RWPE1 (cell line): ENCODE measurements at places on chromosomes 11 and 22.

DNA sequence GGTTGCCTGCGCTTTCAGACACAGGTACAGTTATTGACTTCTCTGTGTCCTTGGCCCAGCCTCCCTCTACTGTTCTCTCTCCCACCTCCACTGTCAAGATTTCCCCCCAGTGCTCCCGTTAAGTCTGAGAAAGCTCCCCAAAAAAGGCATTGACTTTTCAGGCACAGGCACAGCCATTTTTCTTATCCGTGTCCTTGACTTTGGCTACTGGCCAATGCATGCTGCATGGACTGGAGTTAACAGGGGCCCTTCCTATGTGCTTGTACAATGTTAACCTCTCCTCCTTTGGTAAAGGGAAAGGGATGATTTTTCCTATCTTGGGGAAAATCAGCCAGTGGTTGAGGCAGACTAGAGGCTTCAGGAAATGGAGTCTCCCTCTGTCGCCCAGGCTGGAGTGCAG lies 4.3 kb downstream of the APOL5 start:
- DNase-seq, result no peak

DNA sequence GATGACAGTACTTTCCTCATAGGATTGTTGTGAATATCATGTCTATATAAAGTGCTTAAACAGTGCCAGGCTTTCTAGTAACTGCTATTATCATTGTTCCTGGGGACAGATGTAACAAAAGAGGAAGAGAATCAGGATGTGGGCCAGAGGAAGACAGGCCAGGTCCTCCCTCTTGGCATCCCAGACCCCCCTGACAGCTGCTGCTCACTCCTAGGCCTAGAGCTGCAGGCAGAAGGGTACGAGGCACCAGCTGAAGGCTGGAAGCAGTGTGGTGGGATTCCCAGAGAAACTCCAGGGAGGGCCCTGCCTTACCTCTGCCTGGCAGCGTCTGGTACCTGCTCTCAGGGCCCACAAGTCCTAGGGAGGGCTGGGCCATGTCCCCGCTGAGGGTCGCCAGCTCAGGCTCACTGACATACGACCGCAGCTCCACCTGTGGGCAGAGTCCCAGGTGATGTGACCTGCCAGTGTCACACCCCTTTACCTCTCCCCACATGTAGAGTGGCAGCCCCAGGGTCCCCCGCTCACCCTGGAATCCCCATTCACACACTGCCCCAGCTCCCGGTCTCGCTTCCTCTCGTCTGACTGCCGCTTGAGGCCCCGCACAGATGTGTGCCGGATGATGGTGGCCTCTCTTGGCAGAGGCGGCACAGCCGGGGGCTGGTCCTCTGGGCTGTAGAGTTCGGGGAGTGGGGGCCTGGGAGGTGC lies 52.2 kb downstream of the C11orf58 start:
- no peak for DNase-seq

DNA sequence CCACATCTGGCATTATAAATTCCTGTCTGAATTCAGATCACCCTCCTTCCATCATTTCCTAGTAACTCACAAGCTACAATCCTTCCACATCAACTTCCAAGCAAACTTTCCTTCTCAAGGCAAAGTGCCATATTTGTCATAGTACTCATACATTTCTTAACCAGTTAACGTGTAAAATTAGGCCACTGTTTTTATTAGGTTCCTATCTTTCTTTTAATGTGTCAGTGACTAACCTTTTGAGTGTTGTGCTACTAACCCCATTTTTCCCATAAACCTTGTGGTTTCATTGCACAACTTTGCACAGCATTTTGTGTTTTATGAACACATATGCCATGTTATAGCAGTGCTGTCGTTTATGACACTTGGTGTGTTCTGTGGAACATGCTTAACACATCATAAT lies 90.1 kb downstream of the KIF18A start:
- DNase-seq, result no peak

DNA sequence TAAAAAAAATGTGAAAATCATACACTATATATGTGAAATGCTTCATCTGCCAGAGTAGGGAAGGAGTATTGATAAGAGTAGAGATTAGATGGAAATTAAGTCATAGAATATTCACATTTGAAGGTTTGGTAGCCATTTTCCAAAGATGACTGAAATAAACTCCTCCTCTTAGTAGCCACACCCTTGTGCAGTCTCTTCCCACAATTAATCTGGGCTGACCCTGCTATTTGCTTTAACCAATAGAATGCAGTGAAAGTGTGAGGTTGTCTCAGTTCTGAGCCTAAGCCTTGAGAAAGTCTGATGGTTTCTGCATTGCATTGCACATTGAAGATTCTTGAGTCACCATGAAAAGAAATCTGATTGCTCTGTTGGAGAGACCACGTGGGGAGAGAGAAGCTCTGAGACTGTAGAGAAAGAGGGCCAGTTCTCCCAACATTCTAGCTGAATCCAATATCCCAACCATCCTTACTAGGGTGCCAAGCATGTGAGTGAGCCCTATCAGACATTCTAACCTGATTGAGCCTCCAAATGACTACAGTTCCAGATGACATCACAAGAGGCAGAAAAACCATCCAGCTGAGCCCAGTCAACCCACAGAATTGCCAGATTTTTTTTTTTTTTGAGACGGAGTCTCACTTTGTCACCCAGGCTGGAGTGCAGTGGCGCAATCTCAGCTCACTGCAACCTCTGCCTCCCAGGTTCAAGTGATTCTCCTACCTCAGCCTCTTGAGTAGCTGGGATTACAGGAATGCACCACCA lies 29.4 kb upstream of the CAPRIN1 start:
- no peak for DNase-seq

- no peak for DNase-seq
Measured at GRCh38 chr22:24725736-24726135, 48.8 kb downstream of the PIWIL3 start.

GRCh38 chr11:65356394-65356972 lies 1.9 kb downstream of the TIGD3 start:
- DNase-seq, result no peak

DNA sequence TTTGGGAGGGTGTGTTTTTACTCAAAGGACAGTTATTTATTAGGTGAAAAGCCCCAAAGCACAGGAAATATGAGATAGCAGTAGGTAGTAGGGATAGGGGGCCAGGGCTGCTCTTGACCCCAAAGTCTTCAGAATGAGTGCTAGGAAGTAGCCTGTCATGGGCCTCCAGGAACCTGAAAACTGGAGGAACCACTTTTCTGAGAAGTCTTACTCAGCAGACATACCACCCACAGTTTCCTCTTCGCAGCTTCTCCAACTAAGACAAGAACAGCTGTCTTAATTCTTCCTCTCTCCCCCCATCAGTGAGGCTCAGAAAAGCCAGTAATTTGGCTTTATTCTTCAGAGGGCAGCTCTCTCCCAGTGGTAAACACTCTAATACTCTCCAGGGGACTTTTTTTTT lies 84.0 kb upstream of the CTSC start:
- peak; percentile 41 for DNase-seq

GRCh38 chr11:442611-443081 lies 835 bp upstream of the ANO9 start:
- DNase-seq, result no peak

- no peak for DNase-seq
Measured at GRCh38 chr22:31659246-31659645, 2.8 kb downstream of the PISD start.

DNA sequence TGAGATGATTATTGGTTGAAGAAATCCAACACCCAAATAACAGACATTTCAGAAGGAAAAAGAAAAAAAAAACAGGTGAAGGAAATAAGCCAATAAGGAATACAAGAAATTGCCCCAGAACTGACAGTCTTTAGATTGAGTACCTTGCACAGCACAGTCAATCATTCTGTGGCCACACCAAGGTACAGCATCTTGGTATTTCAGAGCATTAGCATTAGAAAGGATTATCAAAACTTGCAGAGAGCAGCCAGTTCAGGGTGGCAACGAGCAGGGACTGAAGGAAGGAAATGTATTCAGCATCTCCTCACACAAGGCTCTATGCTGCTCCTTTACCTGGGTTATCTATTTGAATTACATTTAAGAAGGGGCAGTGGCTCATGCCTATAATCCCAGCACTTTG lies 2.1 kb downstream of the ADA2 start:
- DNase-seq, result no peak

DNA sequence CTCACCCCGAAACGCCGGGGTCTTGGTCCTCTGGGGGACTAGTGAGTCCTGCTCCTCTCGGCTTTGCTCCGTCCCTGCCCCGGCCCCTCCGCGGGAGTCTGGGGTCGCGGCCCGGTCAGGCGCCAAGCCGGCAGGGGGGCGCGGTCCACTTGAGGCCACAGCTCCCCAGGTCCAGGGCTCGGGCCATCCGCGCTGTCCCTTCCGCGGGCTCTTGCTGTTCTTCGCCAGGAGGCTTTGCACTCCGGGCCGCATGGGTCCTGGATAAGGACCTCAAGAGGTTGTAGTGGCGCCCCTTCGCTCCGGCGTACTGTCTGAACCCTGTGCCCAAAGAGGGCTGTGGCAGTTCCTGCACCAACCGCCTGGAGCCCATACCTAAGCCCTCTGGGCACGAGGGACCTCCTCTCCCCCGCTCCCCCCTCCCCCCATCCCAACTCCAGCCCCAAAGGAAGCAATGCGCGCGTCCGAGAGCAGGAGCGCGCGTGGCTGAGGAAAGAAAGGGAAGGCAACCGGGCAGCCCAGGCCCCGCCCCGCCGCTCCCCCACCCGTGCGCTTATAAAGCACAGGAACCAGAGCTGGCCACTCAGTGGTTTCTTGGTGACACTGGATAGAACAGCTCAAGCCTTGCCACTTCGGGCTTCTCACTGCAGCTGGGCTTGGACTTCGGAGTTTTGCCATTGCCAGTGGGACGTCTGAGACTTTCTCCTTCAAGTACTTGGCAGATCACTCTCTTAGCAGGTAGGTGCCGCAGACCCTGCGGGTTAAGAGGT lies at the start of gene ADM:
TSS of gene ADM (plus strand) at position 579 of the 767 bp plus-strand sequence. CDS start 628 bp downstream, outside the sequence.
- peak; percentile 89 for DNase-seq

GRCh38 chr22:36330127-36330526 lies 57.6 kb downstream of the MYH9 start:
- no peak for DNase-seq

DNA sequence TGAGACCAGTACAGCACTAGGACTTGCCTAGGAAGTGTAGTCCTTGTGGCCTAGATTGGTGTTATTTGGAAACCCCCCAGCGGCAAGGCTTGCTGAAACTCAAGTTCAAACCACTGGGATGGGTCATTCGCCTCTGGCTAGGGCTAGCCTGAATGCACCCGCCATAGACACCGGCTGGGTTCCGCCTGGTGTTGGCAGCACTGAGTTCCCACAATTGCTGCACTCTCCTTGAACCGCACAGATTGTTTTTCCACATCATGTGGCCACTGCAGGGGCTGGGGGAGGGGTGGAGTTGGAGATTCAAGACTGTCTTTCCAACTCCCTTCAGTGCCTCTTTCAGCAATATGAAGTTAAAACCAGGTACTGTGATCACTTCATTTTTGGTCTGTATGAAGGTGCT lies 43.1 kb downstream of the CCDC73 start:
- no peak for DNase-seq

DNA sequence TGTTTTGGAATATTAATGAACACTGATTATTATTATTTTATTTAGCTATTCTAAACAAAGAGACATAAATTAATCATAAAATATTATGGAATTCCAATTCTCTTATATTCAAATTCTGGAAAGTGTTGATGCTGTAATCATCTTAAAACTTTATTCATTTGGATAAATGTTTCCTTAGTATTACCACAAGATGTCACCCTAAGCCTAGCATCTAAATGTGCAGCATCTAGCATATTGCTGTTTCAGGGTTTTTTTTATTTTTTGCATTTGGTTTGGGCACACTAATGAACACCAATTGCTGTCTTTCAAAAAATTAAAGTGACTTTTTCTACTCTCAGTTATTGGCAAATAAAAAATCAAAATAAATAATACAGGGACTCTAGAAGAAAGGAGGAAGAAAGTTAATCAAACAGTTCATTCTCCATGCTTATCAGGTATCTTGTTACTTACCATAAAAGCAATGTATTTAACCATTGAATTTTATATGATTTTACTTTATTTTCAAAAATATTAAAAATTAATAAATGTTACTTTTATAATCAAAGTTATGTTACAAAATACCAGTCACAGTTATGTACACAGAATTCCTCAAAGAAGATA lies 31.8 kb downstream of the DLG2 start:
- DNase-seq, result peak; percentile 36

- no peak for DNase-seq
Measured at GRCh38 chr11:32893093-32893342, 407 bp downstream of the QSER1 start.

DNA sequence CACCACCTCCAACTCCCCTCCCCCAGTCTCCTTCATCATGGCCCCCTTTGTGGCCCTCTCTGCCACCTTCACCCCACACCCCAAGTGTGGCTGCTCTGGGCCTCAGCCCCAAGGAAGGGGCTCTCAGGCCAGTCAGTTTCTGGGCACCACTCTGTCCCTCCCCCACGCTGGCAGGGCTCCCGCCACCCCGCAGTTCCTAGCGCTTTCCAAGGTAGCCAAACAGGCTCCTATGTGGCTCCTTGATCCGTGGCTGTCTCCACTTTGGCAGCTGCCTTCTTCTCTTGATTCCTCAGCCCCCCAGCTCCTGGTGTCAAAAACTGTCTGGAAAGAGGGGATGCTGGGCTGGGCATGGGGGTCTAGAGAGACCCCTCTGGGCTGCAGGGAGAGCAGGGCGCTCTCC lies 10.4 kb upstream of the CACNA1I start:
- no peak for DNase-seq

DNA sequence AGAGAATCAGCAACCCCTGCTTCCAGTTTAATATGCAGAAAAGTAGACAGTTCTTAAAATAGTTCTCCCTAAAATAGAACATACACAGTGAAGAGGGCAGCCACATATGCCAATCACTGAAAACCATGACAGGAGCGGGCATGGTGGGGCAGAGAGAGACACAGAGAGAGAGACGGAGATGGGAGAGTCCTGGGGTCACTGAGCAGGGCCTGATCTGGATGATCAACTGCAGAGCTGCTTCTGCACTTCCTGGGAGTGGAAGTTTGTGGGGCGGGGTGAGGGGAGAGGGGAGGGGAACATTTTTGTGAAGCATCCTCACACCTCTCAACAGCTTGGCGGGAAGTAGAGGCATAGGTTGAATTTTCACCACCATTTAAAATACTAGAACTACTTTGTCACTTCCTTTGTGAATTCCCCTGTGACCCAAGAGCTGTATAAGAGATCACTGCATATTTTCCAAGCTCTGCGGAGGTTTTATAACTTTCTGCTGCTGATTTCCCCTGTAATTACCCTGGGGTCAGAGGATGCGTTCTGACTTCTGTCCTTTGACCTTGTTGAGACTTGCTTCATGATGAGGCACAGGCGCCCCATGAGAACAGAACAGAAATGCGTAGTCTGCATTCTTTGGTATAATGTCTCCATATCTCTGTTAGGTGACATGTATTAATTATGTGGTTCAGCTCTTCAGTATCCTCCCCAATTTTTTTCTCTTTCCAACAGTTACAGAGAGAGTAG lies 419.4 kb downstream of the BRD1 start:
- no peak for DNase-seq

DNA sequence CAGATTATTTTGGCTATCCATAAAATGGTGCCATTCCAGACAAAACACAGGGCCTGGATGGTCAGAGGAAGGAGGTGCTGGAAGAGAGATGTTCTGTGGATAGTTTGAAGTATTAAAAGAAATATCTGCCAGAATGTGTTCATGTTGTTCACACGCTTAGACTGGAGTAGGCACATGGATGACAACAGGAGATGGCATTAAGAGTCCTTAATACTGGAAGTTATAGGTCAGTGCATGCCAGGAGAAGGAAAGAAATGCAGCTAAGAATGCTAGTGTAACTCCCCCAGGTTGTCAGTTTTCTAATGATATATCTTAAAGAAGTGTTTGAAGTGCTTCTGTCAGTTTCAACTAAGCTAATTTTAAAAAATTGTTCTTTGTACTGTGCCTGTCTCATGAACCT lies 20.2 kb downstream of the KREMEN1 start:
- DNase-seq, result no peak

- DNase-seq, result peak; percentile 49
Measured at GRCh38 chr22:44550711-44551491, 52.9 kb upstream of the RTL6 start.

- peak; percentile 4 for DNase-seq
Measured at GRCh38 chr11:85627332-85627997, at the start of gene DLG2. Gene DLG2 (minus strand): TSS chr11:85627344.
